ENCODE measurements at places on chromosomes 1 and 21.
A peak's percentile ranks its signal among the peaks of the same experiment; 100 is the strongest.

GRCh38 chr1:195241066-195241465 is 1367.2 kb downstream of the KCNT2 start:
- no peak for DNase-seq

DNA sequence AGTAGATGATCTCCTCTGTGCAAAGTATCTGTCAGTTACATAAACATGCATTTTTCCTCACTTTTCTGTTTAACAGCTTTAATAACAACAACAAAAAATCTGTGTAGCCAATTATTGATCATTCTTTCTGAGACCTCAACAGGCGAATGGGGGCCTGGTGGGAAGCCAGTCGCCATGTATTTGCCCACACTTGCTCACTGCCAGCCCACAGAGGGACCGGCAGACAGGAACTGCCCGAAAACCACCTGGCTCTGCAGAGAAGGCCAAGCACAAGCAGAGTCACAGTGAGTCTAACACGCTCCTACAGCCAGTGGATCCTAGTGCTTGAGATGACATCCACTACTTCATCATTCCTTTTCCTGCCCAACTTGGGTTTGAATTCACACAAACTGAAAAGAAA is 56.1 kb downstream of the NPHP4 start:
- DNase-seq: no peak

GRCh38 chr1:168509210-168509609 is 34.6 kb downstream of the XCL2 start:
- DNase-seq: no peak

DNA sequence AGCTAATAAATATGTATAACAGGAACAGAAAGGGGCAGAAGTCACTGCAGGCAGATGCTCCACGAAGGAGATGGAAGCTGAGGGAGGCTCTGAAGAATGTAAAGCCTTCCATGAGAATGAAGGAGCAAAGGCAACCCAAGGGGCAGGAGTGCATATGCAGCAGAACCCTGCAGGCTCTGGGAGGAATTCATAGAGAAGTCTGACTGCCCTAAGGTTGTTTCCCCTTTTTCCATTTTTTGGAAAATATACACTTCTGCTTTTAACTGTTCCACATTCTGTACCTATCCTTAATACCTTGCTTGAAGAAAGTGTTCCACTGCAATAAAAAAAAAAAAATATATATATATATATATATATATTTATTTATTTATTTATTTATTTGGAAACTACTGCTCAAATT is 69.6 kb downstream of the CD34 start:
- DNase-seq: no peak

DNA sequence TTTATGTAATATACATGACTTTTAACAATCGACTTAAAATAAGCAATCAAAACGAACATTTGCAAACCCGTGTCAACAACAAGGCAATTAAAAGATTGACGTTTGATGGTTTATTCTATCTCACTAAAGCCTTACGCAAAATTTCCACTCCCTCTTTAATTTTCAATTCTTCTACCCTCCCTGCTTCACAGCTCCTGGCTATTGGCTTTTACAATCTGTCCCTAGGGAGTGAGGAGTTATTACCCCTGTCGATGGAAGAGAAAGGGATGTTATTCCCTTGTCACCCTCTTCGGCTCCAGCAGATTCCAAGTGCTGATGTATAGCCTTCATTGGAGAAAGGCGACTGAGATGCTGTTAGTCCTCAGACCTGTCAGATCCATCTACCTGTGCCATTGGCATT is 161.3 kb downstream of the ZNF281 start:
- no peak for DNase-seq

- no peak for DNase-seq
These were observed 63.7 kb upstream of the ANGPTL1 start for GRCh38 chr1:178934546-178934945.

- DNase-seq: no peak
These were observed 46.0 kb upstream of the CAMK1G start for GRCh38 chr1:209537336-209538114.

- no peak for DNase-seq
These were observed 32.0 kb upstream of the TDRD10 start for GRCh38 chr1:154469844-154470560.

DNA sequence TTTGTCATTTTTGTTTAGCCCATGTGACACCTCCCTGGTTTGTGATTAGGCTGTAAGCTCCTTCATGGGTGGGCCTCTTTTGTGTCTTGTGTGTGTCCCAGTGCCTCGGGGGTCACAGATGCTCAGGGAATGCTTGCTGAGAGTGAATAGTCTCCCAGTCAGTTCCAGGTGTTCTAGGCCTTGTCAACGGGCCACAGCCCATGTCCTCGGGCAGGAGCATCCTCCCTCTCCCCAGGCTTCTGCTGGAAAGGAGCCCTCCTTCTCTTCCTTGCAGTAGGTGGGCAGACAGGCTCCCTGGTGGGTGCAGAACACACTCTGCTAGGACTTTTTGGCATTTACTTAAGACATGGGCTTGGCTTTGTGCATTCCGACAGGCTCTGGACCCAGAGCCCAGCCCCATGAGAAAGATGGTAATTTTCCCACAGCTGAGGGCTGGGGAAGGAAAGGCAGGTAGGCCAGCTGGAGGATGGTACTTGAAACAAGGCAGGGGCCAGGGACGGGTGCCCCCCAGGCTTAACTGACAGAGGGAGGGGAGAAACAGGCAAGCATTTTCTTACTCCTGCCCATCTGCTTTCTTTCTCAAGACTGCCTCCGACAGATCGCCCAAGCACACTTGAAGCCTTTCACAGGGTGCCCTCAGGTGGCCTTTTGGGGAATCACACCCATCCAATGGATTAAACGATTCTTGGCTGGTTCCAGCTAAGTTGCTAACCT is 7.1 kb upstream of the CPLANE2 start:
- peak; percentile 57 for DNase-seq

DNA sequence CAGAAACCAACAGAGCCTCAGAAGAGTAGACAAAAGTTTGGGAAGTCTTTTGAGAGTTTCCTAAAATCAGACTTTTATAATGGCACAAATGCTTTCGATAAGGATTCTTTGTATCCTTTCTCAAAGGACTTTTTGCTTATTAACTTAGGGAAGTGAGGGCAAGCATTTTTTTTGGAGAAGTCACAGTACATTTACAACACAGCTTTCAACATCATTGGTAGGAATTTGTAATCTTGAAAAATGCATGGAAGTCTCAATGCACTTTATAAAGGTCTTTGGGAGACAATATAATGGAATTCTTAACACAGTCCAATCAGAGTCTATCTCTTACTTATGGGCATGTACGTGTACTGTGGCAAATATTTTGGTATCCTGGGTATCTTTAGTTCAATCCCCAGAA is 325.8 kb upstream of the NR5A2 start:
- no peak for DNase-seq

DNA sequence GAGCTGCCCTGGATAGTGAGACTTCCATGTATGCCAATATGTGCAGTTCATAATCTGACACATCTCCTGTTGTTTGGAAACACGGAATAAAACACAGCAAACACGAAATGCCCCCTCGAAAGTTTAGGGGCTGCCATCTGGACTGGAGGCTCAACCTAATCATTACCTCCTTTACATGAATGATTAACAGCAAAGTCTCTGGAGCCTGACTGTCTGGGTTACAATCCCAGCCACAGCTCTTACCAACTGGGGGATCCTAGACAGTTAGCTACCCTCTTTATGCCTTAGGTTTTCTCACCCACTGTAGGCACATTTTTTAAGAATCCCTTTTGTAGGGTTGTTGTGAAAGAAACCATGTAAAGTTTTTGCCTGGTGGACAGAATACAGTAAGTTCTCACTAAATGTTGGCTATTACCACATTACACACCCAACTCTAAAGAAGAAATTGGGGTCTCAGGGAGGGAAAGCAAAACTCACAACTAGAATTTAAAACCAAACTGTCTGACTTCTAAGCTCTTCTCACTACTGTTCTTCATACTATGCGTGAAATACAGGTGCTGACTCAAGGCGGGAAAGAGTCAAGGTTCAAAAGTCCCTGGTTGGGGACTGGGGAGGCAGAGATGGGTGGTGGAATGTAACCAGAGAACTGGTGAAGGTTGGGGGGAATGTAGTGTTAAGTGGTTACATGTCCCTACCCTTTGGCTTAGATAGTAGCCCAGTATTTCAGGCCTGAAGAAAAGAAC is 24.2 kb downstream of the CYP4A22 start:
- no peak for DNase-seq

DNA sequence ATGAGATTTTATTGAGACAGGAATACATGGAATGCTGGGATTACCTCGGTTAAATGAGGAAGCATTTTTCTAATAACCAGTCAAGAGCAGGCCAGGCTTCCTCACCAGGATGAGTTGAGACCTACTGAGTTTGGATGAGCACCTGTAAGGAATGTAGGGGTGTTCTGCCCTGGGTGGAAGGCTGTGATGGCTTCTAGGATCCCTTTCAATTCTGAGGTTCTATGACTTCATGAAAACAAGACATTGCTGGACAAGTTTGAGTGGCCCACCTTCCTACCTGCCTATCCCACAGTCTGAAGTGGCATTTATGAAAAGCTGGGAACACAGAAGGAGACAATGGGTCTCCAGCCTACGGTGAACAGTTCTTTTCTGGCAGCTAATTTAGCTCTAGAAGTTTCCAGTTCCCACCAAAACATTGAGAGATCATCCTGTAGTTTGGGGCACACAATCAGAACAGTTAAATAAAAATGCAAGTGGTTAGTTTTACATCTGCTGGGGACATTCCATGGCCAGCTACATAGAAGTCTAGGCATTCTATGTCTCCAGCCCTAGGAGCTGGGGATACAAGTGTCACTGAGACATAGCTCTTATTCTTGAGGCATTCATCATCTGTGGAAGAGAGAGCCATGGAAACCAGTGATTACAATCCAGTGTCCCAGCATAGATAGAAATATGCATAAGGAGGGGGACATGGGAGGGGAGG is 51.3 kb upstream of the TSPAN2 start:
- DNase-seq: no peak

DNA sequence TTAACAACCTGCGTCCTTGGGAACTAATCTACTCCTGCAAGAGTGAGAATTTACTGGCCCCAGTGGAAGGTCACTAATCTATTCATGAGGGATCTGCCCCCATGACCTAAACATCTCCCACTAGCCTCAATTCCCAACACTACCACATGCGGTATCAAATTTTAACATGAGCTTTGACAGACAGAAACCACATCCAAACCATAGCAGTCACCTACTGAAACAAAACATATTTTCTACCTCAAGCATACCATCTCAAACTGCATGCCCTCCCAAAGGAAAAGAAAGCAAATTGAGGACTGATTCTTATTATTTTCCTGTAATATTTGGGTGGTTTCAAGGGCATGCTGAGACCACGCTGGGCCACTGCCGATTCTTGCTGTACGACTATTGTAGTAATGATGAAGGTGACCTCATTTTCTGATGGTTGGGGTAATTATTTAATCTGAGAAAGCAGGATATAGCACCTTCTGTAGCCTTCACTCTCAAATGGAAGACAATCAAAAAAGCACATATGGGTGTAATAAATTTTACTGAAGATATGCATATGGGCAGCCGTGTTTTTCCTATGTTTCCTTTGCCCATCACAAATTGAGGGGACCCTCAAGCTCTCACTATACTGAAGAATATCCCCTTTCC is 13.2 kb upstream of the GBP5 start:
- no peak for DNase-seq

DNA sequence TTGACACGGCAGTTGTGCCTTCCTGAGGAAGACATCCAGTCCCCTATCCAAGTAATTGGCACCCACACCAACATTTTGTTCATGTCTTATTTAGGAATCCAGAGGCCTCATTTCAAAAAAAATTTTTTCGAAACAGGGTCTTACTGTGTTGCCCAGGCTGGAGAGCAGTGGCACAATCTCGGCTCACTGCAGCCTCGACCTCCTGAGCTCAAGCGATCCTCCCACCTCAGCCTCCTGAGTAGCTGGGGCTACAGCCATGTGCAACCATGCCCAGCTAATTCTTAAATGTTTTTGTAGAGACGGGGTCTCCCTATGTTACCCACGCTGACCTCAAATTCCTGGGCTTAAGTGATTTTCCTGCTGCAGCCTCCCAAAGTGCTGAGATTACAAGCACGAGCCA is 9.2 kb upstream of the TRNP1 start:
- DNase-seq: no peak

DNA sequence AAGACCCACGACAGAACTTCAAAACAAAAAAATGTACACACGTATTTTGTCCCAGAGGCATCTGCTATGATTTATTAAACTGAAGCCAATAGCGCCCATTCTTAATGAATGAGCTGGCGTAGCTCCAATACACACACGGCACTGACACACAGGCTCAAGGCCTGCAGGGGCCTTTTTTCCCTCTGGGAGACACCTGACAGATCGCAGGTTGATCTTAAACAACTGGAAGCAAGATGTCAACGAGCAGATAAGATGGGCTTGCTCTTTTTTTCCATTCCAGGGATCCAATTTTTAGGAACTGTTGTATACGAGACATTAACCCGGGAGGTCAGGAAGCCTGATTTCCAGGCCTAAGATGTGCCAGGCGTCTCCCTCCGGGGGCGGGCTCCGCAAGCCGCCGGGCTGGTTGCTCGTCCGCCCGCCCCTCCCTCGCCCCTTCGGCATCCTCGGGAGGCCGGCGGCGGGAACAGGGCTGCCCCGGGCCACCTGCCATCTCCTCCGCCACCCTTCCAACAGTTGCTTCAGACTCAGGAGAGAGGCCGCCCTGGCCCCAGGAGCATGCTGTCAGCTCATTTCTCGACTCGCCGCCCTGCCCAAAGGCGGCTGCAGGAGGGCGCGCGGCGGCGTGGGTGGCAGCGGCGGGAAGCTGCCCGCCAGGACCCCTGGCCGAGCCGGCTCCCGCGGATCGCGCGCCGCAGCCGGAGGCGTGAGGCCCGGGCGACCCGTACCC is 735 bp downstream of the TTC13 start:
- peak; percentile 14 for DNase-seq

GRCh38 chr1:11799099-11799498 is 6.7 kb downstream of the MTHFR start:
- no peak for DNase-seq

DNA sequence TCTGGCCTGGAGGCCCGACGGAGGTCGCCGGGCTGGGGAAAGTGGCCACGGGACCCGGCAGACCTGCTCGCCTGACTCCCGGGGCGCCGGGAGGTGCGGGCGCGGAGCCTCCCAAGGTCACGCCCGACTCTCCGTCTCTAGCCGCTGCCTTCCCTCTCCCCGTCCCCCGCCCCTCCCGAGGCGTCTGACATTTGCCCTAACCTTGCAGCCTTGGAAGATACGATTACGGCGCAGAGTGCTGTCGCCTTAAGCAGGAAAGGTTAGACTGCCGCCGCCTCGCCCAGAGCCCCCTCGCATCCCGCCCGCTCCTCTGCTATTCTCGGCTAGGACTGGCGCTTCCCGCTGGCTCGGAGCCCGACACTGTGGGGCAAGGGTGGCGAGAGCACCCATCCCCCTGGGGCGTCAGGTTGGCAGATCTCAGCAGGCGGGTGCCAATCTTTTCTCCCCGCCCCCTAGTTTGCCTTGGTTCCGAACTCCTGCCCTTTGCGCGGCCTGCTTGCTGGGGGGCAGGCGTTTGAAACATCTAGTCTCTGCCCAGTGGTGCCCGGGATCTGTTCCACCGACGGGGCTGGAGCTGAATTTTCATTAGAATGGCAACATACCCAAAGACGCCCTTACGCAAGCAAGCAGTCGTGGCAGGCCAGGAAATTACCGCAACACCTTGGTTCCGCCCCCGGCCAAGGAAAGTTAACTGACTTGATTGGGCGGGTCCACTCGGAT is 835 bp downstream of the PGM1 start:
- peak; percentile 56 for DNase-seq
